ENCODE measurements at places on chromosomes 6 and 20.

- no peak for DNase-seq
Observed at GRCh38 chr6:70872469-70872868, 84.4 kb downstream of the B3GAT2 start.

DNA sequence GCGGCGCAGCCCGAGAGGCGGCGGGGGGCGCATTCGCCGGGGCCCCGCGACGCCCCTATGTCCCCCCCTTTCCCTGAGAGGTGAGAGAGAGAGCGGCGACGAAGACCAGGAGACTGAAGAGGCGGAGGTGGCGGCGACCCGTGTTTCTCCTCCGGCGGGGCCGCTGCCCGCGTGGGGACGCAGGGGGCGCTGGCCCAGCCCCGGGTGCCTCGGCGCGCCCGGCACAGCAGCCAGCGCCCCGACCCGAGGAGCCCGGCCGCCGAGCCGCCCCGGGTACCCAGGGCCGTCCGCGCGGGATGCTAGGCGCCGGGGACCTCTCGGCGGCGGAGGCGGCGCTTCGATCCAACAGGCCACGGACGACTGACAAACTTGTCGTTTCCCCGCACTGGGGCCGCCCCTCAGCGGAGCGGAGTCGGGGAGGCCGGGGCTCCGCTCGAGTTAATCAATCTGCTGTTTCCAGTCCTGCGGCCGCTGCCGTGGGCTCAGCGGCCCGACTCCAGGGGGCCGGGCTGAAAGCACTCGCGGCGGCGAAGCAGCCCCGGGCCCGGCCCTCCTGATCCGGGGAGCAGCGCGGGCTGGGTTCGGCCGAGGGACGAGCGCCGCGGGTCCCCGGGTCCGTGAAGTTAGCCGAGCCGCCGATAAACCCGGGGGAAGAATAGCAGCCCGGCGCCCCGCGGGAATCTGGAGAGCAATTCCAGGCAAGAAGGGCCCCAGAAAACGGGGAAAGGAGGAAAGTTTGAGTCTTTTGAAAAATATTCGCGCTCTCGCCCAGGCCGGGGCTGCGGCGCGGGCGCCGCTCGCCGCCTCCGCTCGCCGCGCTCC, 631 bp downstream of the MDGA1 start:
- DNase-seq, result no peak

- no peak for DNase-seq
Observed at GRCh38 chr6:110093981-110094380, 85.5 kb downstream of the WASF1 start.

DNA sequence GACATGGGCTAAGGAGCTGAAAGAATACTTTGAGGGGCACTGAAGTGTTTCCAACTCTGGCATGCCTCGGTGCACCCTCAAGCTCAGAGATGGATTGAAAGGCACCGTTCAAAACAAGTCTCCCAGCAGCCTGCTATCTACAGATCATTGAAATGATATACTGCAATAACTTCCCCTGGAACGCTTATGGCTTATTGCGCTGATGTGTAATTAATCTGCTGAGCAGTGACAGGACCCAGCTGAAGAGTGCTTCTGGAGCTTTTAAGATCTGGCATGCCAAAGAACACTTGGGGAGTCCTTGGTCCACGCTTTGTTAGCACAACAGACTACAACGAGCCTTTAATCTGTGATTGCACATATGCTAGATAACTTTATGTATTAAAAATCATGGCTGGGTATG, 708.2 kb downstream of the PRKN start:
- no peak for DNase-seq

DNA sequence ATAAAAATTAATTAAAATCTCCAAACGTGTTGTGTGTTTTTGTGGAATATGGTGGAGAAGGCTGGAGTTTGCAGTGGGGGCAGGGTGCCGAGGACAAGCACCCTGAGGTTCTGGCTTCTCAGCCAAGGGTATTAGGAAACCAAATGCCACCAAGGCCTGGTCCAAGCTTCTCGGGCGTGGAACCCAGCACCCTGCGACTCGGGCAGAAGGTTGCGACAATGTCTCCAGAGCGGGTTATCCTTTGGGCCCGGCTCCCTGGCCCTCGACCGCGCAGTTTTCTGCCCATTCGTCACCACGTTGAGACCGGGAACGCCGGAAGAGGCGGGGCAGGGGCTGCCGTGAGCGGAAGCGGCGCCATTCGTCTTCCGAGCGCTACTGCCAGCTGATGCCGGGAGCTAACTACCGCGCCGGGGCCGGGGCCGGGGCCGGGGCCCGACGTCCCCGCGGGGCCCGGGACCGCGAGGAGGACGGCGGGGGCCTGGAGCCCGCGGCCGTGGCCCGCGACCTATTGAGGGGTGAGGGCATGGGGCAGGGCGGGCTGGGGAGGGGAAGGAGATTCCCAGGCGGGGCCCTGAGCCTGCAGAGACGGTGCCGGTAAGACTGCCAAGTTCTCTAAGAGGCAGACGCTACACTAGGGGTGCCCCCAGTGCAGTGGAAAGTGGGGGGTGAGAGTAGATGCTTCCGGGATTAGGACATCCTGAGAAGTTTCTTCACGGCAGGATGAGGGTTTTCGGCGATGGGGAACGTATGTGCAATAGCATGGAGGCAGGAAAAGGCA, at the start of gene RRP36:
RRP36 (plus strand) TSS at position 354 of the 778 bp plus-strand sequence; CDS start at position 386, 32 bp downstream.
- DNase-seq, result no peak

GRCh38 chr20:16821211-16822089, 73.3 kb downstream of the OTOR start:
- peak; percentile 45 for DNase-seq

DNA sequence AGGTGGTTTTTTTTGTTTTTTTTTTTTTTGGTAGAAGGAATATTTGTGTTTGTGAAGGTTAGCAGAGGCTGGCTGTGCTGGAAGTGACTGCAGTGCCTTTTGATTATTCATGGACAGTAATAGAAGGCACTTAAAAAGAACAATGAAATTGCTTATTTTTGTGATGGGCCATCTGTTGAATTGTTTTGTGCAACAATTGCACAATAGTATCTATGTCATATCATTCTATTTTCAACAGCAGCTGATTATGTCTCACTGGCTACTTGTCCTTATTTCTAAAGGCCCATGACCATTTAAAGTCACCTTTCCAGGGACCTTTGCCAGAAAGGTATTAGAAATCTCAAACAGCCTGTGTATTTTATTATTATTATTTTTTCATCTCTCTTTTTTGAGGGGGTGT, 70.6 kb downstream of the AFG1L start:
- DNase-seq, result no peak

GRCh38 chr20:25276533-25277050, 28.7 kb downstream of the PYGB start:
- no peak for DNase-seq
